ENCODE measurements at places on chromosomes 13 and 19.

- DNase-seq = no peak
Observed at GRCh38 chr13:80161219-80161618, 179.7 kb downstream of the SPRY2 start.

GRCh38 chr13:26184791-26185250 lies 37.3 kb downstream of the RNF6 start:
- peak; percentile 17 for DNase-seq

GRCh38 chr19:46341937-46342336 lies 5.0 kb upstream of the PPP5C start:
- no peak for DNase-seq

DNA sequence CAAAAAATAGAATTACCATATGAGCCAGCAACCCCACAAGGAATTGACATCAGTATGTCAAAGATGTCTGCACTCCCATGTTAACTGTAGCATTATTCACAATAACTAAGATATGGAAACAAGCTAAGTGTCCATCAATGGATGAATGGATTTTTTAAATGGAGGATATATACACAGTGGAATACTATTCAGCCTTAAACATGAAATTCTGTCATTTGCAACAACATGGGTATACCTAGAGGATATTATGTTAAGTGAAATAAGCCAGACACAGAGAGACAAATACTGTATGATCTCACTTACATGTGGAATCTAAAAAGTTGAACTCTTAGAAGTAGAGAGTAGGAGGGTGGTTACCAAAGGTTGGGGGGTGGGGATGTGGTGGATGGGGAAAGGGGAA lies 8.0 kb upstream of the ZNF567 start:
- no peak for DNase-seq

- no peak for DNase-seq
Observed at GRCh38 chr13:45434556-45435371, 16.6 kb upstream of the SLC25A30 start.

- DNase-seq = no peak
Observed at GRCh38 chr13:58773280-58773859, 1141.8 kb downstream of the PCDH17 start.

GRCh38 chr19:43648633-43649032 lies 9.0 kb upstream of the CADM4 start:
- DNase-seq = no peak

- DNase-seq = no peak
Observed at GRCh38 chr13:98324105-98324504, 147.0 kb upstream of the RNF113B start.

- no peak for DNase-seq
Observed at GRCh38 chr19:7968796-7969554, 25.5 kb upstream of the TIMM44 start.

- DNase-seq = no peak
Observed at GRCh38 chr19:28686756-28687155, 526.2 kb downstream of the UQCRFS1 start.

GRCh38 chr19:9673912-9674662 lies 813 bp downstream of the ZNF562 start:
- no peak for DNase-seq

GRCh38 chr19:40229926-40230417 lies 3.5 kb upstream of the CCNP start:
- no peak for DNase-seq

GRCh38 chr19:50909240-50910070 lies 1.7 kb downstream of the KLK4 start:
- DNase-seq = no peak

GRCh38 chr19:461721-462551 lies 1.1 kb upstream of the SHC2 start:
- DNase-seq = peak; percentile 75

GRCh38 chr13:102940143-102940542 lies 94.3 kb downstream of the ERCC5 start:
- no peak for DNase-seq

DNA sequence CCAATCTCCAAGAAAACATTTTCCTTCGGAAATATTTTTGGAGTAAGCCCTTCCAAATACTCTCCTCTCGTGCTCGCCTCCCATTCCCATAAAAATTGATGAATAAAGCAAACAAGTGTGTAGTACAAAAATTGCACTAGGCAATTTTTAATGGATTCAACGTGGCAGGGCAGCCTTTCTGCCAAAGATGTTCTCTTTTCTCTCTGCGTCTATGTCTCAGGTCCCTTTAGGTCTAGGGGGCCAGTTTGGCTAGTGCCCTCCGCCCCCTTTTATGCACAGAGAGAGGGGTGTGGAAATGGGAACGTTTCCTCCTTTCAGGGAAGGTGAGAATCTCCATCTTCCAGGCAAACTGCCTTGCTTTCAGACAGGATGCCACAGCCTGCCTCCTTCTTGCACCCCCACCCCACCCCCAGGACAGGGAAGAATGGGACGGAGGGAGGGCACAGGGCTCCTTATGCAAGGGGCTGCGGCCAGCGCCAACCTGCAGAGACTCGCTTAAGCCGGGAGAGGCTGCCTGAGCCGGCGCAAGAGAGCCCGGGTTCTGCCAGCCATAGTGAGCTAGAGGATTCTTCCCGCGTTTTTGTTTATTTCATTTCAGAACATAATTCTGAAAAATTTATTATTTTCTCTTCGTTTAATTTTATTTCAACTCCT lies 2.7 kb upstream of the ZIC2 start:
- DNase-seq = no peak

GRCh38 chr13:90511903-90512302 lies 835.6 kb upstream of the MIR17HG start:
- no peak for DNase-seq

DNA sequence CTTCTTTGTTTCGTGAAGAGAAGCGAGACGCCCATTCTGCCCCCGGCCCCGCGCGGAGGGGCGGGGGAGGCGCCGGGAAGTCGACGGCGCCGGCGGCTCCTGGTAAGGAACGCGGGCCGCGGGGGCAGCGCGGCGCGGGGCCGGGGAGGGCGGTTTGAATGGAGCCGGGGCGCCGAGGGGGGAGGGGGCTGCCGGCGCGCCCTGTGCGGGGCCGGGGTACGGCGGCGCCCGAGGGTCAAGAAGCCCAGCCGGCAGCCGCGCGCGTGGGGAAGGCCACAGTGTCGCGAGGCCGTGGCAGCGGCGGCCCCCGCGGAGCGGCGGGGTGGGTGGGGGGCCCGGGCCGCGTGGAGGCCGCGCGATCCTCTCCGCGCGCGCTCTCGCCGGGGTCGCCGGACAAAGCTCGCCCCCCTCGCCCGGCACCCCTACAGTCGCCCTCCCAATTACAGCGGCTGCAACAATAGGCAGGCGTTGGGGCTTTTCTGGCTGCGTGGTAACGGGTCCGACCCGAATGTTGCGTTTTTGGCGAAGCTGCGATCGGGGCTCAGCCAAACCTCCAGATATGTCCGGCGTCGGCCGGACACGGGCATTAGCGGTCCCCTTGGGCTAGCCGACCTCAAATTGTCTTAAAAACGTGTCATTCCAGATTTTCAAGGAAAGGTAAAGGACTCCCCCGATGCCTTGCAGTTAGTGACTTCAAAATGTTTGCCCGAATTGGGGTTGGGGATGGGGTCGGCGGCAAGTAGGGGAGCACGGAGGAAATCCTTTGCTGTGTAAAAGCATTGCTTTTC lies 437 bp downstream of the SMARCA4 start:
- no peak for DNase-seq

DNA sequence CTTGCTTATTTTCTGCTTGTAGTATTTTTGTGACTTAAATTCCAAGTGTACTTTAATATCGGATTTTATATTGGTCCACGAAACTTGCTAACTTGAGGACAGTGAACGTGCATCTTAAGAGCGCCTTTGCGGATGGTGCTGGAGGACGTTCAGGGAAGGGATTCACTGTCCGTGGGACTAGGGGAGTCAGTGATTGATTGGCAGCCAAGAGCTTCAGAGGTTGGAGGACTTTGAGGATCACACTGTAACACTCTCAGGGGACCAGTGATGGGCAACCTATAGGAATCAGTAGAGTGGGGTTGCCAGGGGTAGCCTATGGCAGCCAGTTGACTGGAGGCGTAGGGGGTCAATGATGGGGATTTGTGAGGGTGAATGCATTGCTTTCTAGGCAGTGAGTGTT lies 516 bp downstream of the ZNF175 start:
- DNase-seq = no peak

DNA sequence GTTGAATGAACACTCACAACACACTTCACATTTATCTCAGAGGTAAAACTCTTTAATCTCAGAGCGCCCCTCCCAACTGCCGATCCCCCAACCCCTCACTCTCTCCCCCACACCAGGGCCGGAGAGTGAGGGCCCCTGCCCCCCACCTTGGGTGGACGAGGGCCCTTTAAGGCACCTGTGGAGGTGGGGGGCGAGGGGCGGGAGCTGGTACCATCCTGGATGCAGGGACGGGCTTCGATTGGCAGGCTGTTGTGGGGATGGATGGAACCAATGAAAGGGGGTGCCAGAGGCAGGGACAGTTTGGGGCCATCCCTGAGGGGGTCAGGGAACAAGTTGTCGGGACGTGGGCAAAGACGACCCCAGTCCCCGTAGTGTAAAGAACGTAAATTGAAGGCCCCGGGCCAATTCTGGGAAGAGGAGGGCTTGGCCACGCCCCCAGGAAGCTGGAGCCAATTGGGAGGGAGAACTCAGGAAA lies 1.7 kb upstream of the PNKP start:
- DNase-seq = no peak

DNA sequence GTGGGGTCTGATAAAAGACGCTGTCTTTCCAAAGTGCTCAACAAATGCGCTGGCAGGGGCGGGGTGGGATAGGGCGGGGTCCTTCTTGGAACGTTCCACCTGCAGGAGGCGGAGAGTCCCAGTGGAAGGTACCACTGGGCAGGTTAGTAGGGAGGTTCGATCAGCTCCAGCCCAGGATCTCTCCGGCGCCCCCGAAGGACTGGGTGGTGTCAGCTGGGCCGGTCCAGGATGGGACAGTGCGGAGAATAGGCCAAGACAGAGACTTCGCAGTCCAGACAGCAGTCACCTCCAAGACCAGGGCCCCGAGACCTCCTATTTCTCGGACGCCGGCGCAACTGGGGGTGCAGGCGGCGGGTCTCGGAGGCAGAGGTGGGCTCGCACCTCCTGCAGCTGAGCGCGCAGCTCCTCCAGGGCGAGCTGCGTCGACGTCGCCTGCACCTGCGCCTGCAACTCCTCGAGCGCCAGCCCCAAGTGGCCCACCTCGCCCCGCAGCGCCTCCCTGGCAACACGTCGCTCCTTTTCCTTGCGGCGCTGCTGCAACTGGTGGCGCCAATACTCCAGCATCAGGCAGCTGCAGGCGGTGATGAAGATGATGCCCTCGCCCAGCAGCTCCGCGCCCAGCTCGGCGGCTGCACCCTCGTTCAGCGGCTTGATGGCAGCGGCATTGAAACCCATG lies 21.6 kb downstream of the VASP start:
- peak; percentile 84 for DNase-seq

DNA sequence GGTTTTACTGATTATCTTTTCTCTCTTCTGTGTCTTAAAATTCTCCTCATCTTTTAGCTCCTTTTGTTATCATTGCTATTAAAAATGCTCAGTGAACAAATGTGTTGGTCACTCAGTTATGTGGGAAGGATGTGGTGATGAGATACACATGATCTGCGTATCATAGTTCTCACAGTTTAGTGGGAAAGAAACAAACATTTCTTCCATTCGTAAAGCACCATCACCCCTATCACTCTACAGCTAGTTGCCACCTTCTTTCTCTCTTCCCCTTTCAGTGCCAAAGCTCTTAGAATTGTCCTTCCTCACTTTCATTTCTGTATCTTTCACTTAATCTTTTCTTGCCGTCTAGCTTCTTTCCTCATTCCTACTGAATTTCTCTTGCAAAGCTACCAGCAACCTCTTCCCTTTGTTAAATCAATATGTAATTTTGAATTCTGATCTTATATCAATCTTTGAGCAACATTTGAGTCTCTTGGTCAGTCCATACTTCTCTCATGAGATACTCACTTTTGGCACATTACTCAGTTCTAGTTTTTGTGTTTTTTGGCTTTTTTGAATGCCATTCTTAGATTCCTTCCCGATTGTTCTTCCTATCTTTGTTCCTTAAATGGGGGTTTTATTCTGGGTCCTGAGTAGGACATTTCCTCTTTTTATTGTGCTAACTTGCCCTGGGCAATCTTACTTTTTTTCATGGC lies 122.3 kb downstream of the PCCA start:
- no peak for DNase-seq

GRCh38 chr13:63107179-63107943 lies 1691.7 kb upstream of the PCDH20 start:
- no peak for DNase-seq

DNA sequence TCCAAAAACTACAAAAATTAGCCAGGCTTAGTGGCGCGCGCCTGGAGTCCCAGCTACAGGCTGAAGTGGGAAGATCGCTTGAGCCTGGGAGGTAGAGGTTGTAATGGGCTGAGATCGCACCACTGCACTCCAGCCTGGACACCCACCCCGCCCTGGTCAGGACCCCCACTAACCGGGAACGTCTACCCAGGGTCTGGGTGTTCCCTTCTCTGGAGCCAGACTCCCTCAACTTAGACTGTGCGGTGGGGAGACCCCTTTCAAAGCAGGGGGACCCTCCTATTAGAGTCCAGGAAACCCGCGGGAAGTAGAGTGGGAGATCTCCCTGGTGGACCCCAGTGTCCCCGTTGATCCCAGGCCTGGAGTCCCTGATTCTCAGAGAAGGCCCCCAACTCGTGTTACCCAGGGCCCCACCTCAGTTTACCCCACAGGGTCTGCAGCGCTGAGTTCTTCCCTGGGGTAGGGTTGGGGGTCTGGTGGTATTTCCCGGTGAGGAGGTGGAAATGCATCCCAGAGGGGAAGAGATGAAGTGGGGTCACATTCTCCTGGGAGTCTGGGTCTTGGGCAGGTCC lies 6.1 kb upstream of the ARRDC2 start:
- DNase-seq = no peak

GRCh38 chr13:44470638-44471562 lies 97.3 kb downstream of the SERP2 start:
- no peak for DNase-seq

All from NCI-H510A (cell line).